ENCODE measurements at places on chromosomes 5 and 9. TPM values are rescaled to one million over a fixed set of nuclear protein-coding genes. Genes with fewer than 3 reads are reported as not detected.

DNA sequence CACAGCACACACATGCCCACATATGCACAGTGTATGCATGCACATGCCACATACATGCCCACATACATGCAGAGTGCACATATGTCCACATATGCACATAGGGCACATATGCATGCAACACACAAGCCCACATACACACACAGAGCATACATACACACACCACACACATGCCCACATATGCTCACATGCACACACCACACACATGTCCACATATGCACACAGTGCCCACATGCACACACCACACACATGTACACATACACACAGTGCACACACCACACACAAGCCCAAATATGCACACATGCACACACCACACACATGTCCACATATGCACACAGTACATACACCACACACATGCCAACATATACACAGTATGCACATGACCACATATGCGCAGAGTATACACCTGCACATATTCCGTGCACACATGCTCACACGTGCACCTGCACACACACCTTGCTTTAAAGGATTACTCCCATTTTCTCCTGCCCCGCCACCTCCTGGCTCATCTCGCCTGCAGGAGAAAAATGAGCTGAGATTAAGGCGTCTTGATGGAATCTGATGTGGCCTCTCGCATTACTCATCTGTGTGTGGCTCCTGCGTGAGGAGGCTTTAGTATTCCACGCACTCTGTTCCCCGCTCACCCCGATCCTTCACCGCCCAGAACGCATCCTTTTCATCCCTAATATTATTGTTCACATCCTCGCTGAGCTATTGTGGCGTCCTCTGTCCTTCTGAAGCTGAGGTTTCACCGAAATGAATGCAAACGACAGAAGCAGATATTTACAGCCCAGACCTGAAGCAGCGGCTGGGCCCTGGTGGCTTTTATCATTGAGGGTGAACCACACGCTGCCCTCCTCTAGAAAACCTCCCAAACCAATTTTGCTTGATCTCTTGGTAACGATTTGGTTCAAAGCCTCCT is 182.7 kb downstream of the OLFM1 start:
- no peak overlapping the region for H3K27ac ChIP-seq
- no peak for DNase-seq
- no peak overlapping the region for H3K4me3 ChIP-seq
- no peaks in the 10 kb centered on the region for H3K27me3 ChIP-seq
- no peaks in the 10 kb centered on the region for H3K36me3 ChIP-seq

DNA sequence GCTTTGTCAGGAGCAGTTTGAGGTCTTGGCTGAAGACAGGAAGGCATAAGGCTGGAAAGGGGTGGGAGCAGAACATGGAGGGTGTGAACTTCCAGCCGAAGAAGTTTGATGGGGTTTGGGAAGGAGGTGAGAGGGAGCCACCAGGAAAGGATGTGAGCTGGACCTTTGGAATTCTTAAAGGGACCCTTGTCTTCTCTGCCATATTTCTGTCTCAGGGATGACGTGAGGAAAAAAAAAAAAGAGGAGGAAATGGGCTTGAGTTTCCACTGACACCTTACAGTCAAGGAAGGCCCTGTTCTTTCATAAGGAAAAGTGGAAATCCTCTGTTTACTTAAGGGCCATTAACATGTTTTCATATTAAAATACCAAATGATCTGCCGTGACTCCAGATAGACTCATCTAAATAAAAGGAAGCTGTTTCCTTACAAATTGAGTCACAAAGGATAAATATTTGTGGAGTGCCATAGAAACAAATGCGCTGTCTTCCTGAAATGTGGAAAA is 132.1 kb downstream of the PALM2AKAP2 start:
- no peaks in the 10 kb centered on the region for H3K36me3 ChIP-seq
- no peaks in the 10 kb centered on the region for H3K27me3 ChIP-seq
- H3K4me1 ChIP-seq = no peaks in the 10 kb centered on the region
- H3K4me3 ChIP-seq = no peak overlapping the region

DNA sequence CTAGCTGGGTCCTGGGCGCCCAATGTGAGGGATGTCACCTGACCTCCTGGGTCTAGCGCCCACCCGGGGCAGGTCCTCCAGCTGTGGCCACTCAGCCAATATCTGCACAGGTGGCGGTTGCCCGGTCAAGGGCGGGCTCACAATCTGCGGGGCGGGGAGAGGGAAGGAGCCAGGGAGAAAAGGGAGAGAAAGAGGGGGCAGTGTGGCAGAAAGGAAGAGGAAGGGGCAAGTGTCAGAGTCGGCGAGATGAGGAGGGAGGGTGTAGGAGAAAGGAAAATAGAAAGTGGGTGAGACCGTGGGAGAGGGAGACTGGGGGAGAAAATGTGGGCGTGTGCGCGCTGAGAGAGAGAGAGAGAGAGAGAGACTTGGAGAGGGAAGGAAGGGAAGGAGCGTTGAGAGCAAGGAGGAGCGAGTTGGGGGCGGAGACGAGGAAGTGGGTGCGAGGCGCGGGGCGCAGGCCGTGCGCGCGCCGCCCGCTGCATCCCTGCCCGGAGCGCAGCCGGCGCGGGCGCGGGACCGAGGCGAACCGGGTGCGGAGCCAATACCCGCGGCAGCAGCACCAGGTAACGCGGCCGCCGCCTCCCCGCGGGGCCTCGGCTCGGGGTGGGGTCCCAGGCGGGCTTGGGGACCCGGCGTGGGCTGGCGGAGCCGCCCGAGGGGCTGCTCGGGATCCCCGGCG is at the start of gene HRH2:
HRH2 (plus strand) TSS at position 479 of the 679 bp plus-strand sequence. CDS start 25,163 bp downstream, outside the sequence.
- no peak within 1 kb of the TSS for H3K27ac ChIP-seq
- H3K4me1 ChIP-seq = peaks cover 2% of the 10 kb centered on the region
- DNase-seq = peak; percentile 71
- H3K4me3 ChIP-seq = peak within 1 kb of the TSS; percentile 79
- H3K36me3 ChIP-seq = no peaks in the 10 kb centered on the region

DNA sequence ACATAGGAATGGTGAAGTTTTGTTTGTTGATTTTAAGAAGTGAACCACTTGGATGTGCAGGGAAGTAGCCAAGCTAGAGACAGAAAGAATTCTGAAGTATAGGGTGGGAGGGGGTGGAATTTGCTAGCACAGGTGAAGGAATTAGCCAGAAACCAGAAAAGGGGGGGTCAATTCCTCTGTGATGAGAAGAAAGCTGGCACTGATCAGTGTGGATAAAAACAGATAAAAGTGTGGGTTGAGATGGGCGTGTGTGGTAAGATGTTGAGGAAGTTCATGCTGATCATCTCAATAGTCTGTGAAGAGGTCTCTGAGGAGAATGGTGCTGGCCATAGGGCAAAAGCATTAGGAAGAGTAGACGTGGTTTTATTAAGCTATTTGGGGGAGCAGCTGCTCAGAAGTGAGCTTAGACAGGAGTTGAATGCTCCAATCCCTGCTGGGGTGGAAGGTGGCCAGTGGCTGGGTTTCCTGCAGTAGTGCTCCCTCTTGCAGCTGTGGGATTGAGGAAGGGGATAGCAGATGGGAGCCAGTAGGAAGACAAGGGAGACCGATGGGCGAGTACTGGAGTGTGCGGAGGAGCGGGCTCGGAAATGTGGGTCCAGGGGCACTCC is 88.7 kb upstream of the ELL2 start:
- no peak overlapping the region for H3K4me3 ChIP-seq
- DNase-seq = no peak
- H3K27ac ChIP-seq = no peak overlapping the region

- no peak for DNase-seq
- no peak overlapping the region for H3K27ac ChIP-seq
- H3K4me1 ChIP-seq = peaks cover 7% of the 10 kb centered on the region
- peak overlapping the region; percentile 70 for H3K4me3 ChIP-seq
- no peaks in the 10 kb centered on the region for H3K36me3 ChIP-seq
These were observed 983 bp downstream of the GCNT1 start for GRCh38 chr9:76459694-76460635.

DNA sequence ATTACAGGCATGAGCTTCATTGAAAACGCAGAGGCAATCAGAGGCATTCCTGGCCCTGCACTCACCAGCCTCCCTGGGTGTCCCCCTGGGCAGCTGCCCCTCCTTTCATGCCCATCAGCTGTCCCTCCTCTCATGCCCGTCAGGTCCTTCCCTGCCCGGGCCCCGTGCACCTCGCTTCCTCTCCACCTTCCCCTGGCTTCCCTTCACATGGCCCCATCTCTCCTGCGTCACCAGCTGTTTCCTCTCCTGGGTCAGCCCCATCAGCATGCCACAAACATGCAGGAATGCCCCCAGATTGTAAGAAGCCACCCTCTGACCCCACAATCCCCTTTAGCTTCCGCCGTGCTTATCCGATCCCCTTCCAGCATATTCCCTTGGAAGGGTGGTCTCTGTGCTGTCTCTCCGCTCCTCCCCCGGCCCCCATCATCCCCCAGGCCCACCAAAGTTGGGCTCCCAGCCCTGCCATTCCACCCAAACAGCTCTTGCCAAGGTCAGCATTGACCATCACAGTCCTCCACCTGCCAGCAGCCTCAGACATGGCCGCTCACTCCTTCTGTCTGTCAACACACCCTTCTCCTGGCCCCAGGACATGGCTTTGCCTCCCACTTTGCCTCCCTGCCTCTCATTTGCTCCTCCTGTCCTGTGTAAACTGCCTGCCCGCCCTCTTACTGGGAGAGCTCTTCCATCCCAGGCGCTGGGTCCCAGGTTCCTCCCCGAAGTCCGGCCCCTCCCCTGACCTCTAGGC is 98.6 kb upstream of the IER5L start:
- no peak overlapping the region for H3K4me3 ChIP-seq
- no peak overlapping the region for H3K27ac ChIP-seq
- peaks cover 31% of the 10 kb centered on the region for H3K4me1 ChIP-seq
- H3K27me3 ChIP-seq = no peaks in the 10 kb centered on the region

The HAVCR1 gene
- not detected for total RNA-seq

The GARNL3 gene
- total RNA-seq = 17.3 TPM

The PROB1 gene
- total RNA-seq = 3.1 TPM

The LVRN gene
- not detected for total RNA-seq

The SLC34A3 gene
- not detected for total RNA-seq

DNA sequence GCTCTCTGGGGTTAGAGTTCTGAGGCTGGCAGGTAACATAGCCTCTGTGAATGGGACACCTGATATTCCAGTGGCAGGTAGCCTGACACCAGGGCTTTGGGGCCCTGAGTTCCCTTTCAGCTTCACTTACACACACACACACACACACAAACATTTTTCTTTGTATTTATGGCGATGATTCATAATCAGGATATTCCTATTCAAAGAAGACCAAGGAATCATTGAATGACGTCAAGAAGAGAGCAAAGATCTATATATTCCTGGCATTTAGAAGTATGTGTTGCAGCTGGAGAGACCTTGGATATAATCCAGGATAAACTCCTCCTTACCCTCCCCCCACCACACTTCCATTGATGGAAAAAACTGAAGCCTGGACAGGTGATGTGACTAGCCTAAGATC is 7.9 kb upstream of the ENTREP1 start:
- no peaks in the 10 kb centered on the region for H3K27me3 ChIP-seq
- H3K4me1 ChIP-seq = peaks cover 7% of the 10 kb centered on the region
- no peak for DNase-seq
- no peaks in the 10 kb centered on the region for H3K36me3 ChIP-seq
- H3K4me3 ChIP-seq = no peak overlapping the region
- no peak overlapping the region for H3K27ac ChIP-seq

GRCh38 chr5:106865279-106865678 is 805.5 kb downstream of the EFNA5 start:
- no peak overlapping the region for H3K4me3 ChIP-seq
- no peaks in the 10 kb centered on the region for H3K36me3 ChIP-seq
- no peaks in the 10 kb centered on the region for H3K4me1 ChIP-seq
- H3K27ac ChIP-seq = no peak overlapping the region
- no peak for DNase-seq
- no peaks in the 10 kb centered on the region for H3K27me3 ChIP-seq

- no peaks in the 10 kb centered on the region for H3K36me3 ChIP-seq
- H3K4me3 ChIP-seq = no peak overlapping the region
- no peak overlapping the region for H3K27ac ChIP-seq
- no peaks in the 10 kb centered on the region for H3K27me3 ChIP-seq
- H3K4me1 ChIP-seq = no peaks in the 10 kb centered on the region
- DNase-seq = no peak
These were observed 285.8 kb upstream of the PCSK5 start for GRCh38 chr9:75604661-75605060.

The ADAM19 gene
- 21.4 TPM for total RNA-seq

GRCh38 chr9:125651576-125652232 is 55.3 kb downstream of the MAPKAP1 start:
- no peaks in the 10 kb centered on the region for H3K27me3 ChIP-seq
- no peak overlapping the region for H3K27ac ChIP-seq
- peaks cover 32% of the 10 kb centered on the region for H3K4me1 ChIP-seq
- no peaks in the 10 kb centered on the region for H3K36me3 ChIP-seq
- no peak for DNase-seq

DNA sequence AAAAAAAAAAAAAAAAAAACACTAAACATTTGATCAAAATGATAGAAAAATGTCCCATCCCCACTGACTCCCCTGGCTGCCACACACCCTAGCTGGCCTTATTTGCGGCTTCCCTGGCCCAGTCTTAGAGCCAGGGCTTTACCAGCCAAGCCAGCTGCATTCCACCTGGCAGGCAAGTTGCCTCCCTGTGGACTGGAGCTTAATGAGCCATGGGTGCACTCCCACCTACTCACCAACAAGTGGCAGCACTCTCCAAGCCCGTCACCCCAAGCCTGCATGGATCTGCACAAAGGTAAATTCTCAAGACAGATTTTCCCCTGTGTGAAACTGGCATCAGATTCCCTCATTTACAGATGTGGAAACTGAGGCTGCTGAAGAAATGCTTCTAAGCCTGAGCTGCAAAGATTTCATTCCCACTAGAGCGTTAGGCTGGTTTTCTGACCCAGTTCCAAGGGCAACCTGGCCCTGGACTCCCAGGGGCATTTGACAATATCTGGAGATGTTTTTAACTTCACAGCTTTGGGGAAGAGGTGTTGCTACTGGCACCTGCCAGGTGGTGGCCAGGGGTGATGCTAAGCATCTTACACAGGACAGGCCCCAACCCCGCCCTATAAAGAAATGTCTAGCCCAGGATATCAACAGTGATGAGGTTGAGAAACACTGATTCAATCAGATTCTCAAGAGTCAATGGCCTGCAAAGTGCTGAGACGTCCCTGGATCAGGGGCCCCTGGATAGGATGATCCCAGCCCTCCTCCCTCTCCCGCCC is 21.9 kb upstream of the VDAC1 start:
- H3K27me3 ChIP-seq = no peaks in the 10 kb centered on the region
- peak; percentile 67 for DNase-seq
- H3K4me3 ChIP-seq = no peak overlapping the region
- H3K4me1 ChIP-seq = no peaks in the 10 kb centered on the region
- H3K27ac ChIP-seq = no peak overlapping the region

DNA sequence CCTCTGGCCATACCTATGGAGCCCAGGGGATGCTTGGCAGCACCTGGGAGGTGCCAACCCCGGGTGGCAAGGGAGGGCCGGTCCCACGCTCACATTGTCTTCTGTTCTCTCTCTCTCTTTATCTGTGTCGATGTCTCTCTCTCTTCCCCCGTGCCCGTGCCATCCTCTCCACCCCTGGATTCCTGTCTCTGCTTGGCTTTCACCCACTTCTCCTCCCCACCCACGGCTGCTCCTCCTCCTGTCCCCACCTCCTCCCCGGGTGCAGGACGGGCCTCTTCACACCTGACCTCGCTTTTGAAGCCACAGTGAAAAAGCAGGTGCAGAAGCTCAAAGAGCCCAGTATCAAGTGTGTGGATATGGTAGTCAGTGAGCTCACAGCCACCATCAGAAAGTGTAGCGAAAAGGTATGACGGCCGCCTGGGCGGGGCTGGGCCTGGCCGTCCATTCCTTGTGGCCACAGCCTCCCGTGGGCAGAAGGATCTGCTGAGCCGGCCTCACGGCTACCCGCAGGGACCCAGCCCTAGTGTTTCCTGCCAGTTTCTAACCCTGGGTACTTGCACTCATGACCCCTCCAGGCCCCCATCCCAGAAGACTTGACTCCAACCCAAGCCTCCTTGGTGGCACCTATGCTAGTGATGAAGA is 22.7 kb downstream of the DNM1 start:
- no peaks in the 10 kb centered on the region for H3K4me1 ChIP-seq
- DNase-seq = no peak
- H3K27ac ChIP-seq = no peak overlapping the region
- H3K36me3 ChIP-seq = peaks cover 3% of the 10 kb centered on the region
